Activated CD4-positive, alpha-beta T cell treated with anti-CD3 and anti-CD28 coated beads for 36 hours (primary cell): ENCODE measurements at places on chromosomes 7 and 10. TPM values are rescaled to one million over a fixed set of nuclear protein-coding genes. Genes with fewer than 3 reads are reported as not detected.

DNA sequence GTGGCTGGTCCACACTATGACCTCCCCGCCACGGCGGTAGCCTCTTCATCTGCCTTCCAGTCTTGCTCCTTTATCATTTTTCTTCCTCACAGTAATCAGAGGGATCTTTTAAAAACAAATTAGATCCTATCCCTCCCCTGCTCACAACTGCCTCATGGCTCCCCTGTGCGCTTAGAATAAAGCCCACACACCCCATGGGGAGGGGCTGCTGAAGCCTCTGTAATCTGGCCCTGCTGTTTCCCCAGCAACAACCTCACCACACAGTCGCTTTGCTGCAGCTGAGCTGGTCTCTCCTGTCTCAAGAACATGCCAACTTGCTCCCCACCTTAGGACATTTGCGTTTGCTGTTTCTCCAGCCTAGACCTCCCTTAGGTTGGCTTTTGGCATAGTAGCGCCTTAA is 41.0 kb downstream of the SP8 start:
- DNase-seq = no peak

GRCh38 chr7:47379629-47380324 is 202.1 kb downstream of the TNS3 start:
- no peak for DNase-seq

- DNase-seq = no peak
Observed at GRCh38 chr7:156792611-156793010, 100.4 kb downstream of the LMBR1 start.

DNA sequence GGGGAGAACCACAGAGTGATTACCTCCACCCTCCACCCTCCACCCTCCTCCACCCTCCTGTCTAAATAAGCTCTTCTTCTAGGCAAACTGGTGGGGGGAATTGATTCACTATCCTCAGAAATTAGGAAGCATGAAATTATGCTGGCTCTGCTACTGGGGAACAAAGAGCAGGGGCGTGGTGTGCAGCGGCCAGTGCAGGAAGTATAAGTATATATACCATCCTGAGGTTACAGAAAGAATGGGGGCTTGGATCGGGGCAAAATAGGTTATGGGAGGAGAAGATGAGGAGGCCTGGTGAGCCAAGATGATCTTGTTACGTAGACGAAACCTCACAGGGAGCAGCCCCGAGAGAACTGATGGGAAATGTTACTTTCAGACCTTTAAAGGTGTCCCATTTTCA is 49.1 kb downstream of the SYPL1 start:
- DNase-seq = no peak

- no peak for DNase-seq
Observed at GRCh38 chr7:68125168-68125567, 1128.5 kb downstream of the TYW1 start.

PNLIP gene
- not detected for total RNA-seq

TMEM178B gene
- 0.23 TPM for total RNA-seq

COL26A1 gene
- total RNA-seq = not detected

PODXL gene
- total RNA-seq = 0.49 TPM
